ENCODE measurements at places on chromosomes 2 and 18.

- no peak for DNase-seq
Observed at GRCh38 chr18:37383036-37383785, 182.4 kb downstream of the CELF4 start.

- no peak for DNase-seq
Observed at GRCh38 chr2:240309214-240309613, 126.2 kb upstream of the GPC1 start.

DNA sequence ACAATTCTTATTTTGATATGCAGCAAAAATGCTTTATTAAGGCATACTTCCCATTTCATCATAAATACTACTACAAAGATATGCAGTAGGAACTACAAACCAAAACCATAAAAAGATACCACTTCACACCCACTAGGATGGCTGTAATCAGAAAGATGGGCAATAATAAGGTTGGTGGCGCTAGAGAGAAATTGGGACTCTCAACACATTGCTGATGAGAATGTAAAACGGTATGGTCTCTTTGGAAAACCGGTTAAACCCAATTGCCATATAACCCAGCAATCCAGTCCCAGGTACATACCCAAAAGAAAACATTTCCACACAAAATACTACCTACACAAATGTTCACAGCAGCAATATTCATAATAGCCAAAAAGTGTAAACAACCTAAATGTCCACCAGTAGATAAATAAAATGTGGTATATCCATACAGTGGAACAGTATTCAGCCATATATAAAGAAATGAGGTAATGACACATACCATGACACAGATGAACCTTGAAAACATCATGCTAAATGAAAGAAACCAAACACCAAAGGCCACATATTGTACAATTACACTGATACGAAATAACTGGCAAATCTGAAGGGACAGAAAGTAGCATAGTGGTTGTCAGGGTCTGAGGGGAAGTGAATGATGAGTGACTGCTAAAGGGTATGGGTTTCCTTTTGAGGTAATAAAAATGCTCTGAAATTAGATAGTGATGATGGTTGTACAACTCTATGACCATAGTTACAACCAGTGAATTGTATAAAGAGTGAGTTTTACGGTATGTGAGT lies 12.7 kb downstream of the SP3 start:
- no peak for DNase-seq

GRCh38 chr18:25813110-25813509 lies 277.3 kb downstream of the SS18 start:
- DNase-seq, result no peak

GRCh38 chr2:25115902-25116301 lies 52.5 kb downstream of the POMC start:
- no peak for DNase-seq

DNA sequence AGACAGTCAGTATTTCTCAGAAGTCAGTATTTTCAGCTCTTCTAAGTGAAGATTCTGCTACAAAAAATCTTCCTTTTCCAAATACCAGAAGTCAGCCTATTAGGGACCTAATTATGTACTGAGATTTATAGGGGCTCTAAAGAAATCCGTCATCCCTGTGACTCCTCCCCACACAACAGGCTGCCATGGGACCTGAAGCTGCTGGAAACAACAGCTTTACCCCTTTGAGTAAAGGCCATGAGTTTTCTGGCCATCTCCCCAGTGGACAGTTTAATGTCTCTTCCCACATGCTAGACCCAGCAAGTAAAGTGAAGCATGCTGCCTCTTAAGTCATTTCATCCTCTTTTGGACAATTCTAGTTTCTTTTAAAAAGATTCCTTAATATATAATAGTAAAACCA lies 255.7 kb upstream of the ACVR2A start:
- no peak for DNase-seq

- DNase-seq, result no peak
Observed at GRCh38 chr2:232757905-232758304, 18.5 kb downstream of the KCNJ13 start.

DNA sequence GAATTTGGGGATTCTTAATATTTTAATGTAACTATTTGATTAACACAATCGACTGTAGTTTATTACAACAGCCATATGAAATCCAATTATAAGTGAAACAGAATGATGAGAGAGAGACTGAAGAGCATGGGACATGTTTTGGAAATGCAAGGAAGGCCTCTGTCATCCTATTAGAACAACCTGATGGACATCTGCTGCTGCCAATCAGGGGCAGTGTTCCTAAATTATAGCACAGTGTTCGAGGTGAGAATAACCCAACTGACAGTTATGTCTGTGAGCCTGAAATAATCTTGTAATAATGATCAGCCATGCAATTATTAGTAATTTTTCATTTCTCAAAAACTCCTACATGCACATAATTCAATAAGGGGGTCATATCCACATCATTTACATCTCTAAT lies 73.6 kb downstream of the CCDC141 start:
- DNase-seq, result no peak

DNA sequence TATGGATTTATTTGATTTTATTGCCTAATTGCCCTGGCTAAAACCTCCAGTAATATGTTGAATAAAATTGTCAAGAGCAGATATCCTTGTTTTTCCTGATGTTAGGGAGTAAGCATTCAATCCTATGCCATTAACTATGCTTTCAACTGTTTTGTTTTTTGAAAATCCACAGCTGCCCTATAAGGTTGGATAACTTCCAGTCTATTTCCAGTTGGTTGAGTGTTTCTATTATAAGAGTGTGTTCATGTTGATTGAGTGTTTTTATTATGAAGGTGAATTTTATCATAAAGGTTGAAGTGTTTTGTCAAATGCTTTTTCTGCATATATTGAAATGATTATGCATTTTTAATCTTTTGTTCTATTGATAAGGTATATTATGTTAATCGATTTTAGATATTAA lies 149.9 kb upstream of the SCN7A start:
- no peak for DNase-seq

GRCh38 chr18:9062418-9062751 lies 40.1 kb upstream of the NDUFV2 start:
- no peak for DNase-seq

- DNase-seq, result no peak
Observed at GRCh38 chr2:238145851-238146250, 7.4 kb downstream of the KLHL30 start.

DNA sequence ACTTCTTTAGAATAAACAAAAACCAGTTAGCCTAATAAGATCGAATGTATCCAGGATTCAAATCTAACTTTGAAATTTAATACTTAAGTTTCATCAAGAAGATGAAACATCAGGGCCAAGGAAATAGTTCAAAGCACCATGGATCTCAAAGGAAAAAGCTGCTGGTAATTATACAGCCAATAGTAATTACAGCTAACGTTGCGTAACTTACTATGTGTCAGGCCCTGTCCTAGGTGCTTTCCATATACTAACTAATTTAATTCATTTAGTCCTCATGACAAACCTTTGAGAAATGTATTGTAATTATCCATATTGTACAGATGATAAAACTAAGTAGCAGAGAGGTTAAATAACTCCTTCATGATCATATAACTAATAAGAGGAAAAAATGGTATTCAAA lies 598.6 kb downstream of the NYAP2 start:
- no peak for DNase-seq

- peak; percentile 82 for DNase-seq
Observed at GRCh38 chr2:172103471-172104272, 972 bp upstream of the DLX2 start.

- DNase-seq, result no peak
Observed at GRCh38 chr18:60838677-60839076, 466.1 kb upstream of the MC4R start.

DNA sequence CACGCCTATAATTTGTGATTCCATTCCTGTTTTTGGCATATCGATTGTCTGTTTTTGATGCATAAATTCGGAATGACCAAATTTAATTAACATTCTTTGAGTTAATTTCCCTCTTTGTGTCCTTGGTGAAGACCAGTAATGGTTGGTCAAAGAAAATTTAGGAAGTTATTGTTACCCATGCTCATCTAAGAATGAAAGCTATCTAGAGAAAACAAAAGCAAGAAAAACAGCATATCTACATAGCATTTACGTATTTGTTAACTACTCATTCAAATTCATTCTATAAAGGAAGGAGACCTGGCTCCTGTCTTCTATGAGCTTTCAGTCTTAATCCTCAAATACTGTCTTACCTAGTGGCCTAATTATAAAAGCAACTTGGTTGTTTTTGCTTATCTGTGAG lies 59.2 kb upstream of the CHST9 start:
- no peak for DNase-seq

- no peak for DNase-seq
Observed at GRCh38 chr2:208945719-208946256, 478.1 kb upstream of the MAP2 start.

DNA sequence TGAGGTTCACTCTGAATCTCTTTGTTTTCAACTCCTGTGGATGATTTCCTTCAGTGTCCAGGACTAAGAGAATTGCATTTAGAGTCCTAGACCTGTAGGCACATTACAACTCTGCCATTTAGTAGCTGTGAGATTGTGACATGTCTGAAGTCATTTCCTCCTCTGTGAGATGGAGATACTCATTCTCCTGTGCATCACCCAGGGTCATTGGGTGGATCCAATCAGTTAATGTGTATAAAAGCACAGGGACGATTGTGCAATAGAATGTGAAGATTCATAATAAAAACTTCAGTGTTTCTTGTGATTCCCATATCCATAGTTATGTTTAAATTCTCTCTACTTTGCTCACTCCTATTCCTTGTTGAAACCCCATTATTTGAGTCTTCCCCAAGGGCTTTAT lies 113.6 kb downstream of the DIS3L2 start:
- no peak for DNase-seq

GRCh38 chr2:213816583-213816982 lies 532.3 kb downstream of the SPAG16 start:
- no peak for DNase-seq

GRCh38 chr2:240257940-240258580 lies 117.6 kb upstream of the OTOS start:
- no peak for DNase-seq

- no peak for DNase-seq
Observed at GRCh38 chr2:136297312-136297711, 179.4 kb upstream of the CXCR4 start.

DNA sequence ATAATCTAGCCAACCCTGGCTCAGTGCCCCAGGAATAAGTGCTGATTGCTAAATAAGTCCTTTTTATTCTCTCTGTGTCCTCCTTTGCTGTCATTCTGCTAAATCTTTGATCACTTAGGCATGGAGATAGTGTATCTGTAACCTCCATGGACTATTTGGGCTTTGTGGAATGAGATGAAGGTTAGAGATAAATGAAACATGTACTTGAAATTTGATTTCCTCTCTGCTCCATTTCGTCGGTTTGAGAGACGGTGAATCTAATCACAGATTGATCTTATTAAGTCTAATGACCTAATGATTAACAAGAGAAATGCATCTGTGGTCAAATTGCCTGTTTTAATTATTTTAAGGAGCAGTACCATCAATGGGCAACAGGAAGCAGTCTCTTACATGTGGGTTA lies 159.2 kb downstream of the RIT2 start:
- DNase-seq, result no peak

- DNase-seq, result no peak
Observed at GRCh38 chr2:106561356-106561755, 74.2 kb downstream of the CD8B2 start.

GRCh38 chr2:48270209-48270608 lies 259.7 kb upstream of the STON1 start:
- no peak for DNase-seq

- DNase-seq, result no peak
Observed at GRCh38 chr18:22828171-22828570, 105.0 kb upstream of the RBBP8 start.

GRCh38 chr2:179837408-179837807 lies 24.0 kb downstream of the ZNF385B start:
- no peak for DNase-seq

- no peak for DNase-seq
Observed at GRCh38 chr2:202643012-202643858, 8.5 kb downstream of the FAM117B start.

DNA sequence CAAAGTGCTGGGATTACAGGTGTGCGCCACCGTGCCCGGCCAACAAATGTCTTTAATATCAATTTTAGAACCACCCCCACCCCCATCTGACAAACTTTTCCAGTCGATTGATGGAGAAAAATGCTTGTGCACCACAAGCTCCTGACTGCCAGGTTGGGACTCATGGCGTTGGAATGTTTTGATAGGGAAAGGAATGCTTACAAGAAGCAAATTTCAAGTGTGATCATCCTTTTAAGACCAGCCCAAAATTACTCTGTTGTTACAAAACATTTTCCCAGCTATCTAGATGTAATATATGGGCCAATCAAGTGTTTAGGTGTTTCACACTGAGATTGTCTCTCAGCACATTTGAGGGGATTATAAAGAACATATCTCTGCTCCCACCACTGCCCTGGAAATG lies 45.2 kb downstream of the UBXN4 start:
- no peak for DNase-seq

DNA sequence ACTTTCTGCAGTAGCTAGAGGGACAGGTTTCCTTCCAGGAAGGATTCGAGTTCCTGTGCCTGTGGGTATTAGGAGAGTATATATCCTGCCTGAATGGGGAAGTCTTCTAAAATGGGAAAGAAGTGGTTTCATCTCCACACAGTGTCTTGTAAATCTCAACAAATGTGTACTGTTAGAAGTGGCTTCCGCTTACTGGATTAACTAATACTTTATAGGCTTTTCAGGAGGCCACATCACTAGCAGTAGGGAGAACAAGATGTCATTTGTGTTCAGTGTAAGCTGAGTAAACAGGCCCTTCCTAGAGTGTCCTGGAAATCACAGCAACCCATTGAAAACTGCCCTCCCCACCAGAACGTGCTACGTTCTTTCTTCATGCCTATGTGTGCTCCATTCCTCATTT lies 12.5 kb upstream of the POLR1B start:
- DNase-seq, result no peak

GRCh38 chr18:79510731-79511241 lies 115.1 kb downstream of the NFATC1 start:
- DNase-seq, result no peak

- DNase-seq, result no peak
Observed at GRCh38 chr18:31268985-31269406, 49.0 kb upstream of the DSG1 start.

DNA sequence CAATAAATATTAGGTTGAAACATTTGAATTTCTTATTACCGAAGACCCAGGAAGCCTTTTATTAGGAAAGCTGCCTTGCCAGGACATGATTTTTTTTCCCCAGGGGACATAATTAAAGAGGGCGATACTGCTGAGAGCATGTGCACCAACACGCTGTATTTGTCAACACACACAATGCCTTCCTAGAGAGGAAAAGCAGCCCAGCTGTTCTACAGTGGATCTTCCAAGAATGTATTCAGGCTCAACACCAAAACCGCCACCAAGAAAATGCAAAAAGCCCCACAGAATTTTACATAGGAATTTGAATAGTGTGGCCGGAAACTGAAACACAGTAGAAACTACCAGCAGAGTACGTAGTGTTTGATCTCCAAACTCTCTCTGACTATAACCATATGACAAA lies 320.4 kb downstream of the DLGAP1 start:
- no peak for DNase-seq

- no peak for DNase-seq
Observed at GRCh38 chr2:160741815-160742214, 248.2 kb upstream of the RBMS1 start.

DNA sequence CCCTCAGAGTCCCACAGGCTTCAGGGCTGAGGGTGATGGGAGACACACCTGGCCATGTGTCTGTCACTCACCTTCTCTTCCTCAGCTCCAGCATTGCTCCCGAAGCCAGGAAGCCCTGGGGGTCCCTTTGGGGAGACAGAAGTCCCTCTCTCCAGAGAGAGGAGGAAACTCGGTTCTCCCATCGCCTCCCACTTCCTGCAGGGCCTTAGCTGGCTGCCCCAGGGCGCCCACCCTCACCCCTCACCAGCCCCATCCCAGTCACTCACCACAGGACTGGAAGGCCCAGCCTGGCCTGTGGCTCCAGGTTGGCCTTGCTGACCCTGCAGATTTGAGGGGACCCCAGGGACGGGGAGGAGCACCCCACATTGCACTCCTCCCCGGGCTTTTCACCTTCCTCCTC lies 2.7 kb upstream of the RAB6D start:
- DNase-seq, result no peak

All from CD8-positive, alpha-beta T cell (primary cell).